ENCODE measurements at places on chromosomes 4 and X.

DNA sequence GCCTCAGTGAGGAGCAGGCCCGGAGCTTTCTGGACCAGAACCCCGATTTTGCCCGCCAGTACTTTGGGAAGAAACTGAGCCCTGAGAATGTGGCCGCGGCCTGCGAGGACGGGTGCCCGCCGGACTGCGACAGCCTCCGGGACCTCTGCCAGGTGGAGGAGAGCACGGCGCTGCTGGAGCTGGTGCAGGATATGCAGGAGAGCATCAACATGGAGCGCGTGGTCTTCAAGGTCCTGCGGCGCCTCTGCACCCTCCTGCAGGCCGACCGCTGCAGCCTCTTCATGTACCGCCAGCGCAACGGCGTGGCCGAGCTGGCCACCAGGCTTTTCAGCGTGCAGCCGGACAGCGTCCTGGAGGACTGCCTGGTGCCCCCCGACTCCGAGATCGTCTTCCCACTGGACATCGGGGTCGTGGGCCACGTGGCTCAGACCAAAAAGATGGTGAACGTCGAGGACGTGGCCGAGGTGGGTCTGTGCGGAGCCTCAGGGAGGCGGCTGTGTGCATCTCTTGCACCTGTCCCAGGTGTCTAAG is 323 bp downstream of the PDE6B start:
- no peak for DNase-seq

DNA sequence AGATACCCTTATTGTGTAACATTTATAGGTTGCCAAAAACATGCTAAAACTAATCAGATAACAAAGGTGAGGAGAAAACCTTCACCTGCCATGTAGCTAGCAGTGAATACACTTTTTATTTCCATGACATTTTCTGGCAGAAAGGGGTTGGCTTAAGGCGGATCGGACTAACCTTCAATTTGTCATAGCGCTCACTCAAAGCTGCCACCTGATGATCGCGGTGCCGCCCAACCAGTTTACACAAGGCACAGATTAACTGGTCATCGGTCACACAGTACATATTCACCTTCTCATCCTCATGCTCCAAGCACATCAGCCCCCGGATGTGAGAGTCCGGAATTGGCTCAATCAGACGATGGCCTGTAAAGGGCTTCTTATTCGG is 53.7 kb downstream of the MID1 start:
- DNase-seq, result no peak

DNA sequence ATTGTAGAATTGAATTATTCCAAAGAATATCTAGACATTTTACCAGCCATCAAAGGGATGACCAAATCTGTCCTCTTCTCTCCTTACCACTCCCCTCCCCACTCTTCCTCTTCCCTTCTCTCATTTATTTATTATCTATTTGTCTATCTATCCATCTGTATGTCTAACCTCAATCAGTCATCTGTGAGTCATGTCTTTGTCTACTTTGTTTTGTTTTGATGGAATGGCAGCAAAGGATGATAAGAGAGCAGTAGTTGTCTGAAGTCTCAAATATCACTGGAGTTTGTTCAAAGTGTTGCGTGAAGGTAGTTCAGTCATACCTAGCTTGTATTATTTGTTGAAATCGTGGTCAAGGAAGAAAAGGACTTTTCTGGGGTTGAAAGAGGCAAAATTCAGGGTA is 34.7 kb upstream of the PGRMC2 start:
- DNase-seq, result no peak

GRCh38 chrX:91080822-91081221 is 353.8 kb upstream of the PABPC5 start:
- DNase-seq, result no peak

DNA sequence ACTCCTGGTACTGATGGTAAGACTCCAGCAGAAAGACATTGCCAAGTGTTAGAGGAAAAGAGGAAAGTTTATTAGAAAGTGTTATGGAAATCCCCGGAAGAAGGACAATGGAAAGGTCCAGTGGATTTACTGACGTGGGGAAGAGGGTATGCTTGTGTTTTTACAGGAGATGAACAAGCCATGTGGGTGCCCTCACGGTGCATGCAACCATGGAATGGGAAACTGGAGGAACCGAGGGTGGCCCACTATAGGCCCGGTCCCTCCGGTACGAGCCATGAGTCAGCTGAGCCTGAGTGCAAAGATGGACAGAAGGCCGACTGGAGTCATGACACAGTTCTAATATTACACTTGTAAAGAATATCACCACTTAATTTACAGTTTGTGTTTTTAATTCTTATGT is 123.3 kb upstream of the ZCCHC13 start:
- no peak for DNase-seq

GRCh38 chr4:42050516-42051249 is 60.4 kb downstream of the SLC30A9 start:
- no peak for DNase-seq

- DNase-seq, result no peak
These were observed 241.7 kb upstream of the TLL1 start for GRCh38 chr4:165631208-165631894.

DNA sequence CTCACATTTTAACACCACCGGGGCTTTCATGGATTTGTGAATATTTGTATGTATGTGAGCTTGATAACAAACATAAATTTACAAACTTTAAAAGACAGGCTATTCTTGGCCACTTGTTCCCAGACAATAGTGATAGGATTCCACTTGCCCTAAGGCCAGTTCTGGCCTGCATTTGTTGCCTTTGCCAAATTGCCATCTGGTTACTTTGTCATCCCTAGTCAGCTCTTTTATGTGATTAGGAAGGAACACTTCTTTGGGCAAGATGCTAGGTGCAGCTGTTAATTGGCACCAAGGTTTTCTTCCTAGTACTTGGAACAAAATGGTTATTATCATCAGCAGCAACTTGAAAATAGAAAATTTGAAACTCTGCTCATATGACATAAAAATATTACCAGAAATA is 63.3 kb downstream of the CCSER1 start:
- no peak for DNase-seq

All from CD4-positive, alpha-beta T cell treated with Interleukin-2 at 100 ng/mL for 4 hours (primary cell).